ENCODE measurements at places on chromosomes 7 and 10.

GRCh38 chr7:235576-236395 lies 43.4 kb downstream of the FAM20C start:
- DNase-seq = no peak

- no peak for DNase-seq
Measured at GRCh38 chr7:104469166-104469820, 140.9 kb downstream of the LHFPL3 start.

GRCh38 chr10:119538632-119539358 lies 3.7 kb downstream of the RGS10 start:
- peak; percentile 35 for DNase-seq

GRCh38 chr10:125340903-125341302 lies 180.5 kb upstream of the CTBP2 start:
- peak; percentile 41 for DNase-seq

GRCh38 chr7:119931230-119931824 lies 341.6 kb upstream of the KCND2 start:
- DNase-seq = no peak

GRCh38 chr7:13988731-13989125 lies 738 bp downstream of the ETV1 start:
- no peak for DNase-seq

GRCh38 chr10:124648131-124648475 lies 96.1 kb downstream of the FAM53B start:
- DNase-seq = no peak

DNA sequence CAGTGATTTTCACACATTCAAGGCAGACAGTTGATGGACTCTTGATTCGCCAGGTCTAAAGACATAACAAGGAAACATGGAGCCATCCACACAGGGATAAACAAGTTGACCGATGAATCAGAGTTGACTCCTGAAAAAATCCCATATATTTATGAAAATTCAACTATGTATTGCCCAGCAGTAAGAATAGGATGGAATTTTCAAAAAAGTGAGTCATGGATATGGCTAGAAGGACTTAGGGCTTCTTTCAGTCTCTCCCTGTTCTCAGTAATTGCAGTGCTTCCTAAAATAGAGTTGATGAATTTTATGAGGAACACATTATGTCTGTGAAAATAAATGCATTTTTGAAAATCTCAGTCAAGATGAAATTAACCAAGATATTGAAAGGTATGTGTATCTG lies 301.2 kb downstream of the PLXDC2 start:
- no peak for DNase-seq

GRCh38 chr10:6128591-6129251 lies 39.9 kb downstream of the RBM17 start:
- peak; percentile 91 for DNase-seq

- DNase-seq = no peak
Measured at GRCh38 chr10:77001206-77001605, 636.4 kb downstream of the KCNMA1 start.

GRCh38 chr7:106756884-106757283 lies 95.9 kb upstream of the CCDC71L start:
- DNase-seq = no peak

GRCh38 chr10:46223064-46223480 lies 63.7 kb upstream of the ANTXRL start:
- no peak for DNase-seq

DNA sequence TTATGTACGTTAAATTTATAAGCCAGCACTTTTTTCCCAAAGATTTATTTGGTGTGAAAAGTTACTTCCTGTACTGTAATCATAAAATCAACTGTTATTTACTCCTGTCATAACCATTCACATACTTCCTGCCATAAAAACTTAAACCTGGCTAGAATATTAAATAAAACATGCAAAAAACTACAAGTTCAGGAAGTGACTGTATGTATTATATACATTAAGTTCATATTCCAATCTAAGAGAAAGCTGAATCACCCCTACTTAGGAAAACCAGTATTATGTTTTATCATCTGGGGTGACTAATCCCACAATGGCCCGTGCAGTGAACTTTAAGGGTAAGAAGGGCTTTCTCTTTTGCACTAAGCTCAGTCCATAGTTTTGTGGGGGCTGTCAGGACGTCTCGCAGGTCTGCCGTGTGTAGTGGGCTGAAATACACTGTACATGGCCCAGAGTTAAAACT lies 183.7 kb upstream of the KLF14 start:
- DNase-seq = peak; percentile 84

GRCh38 chr7:25105911-25106310 lies 19.1 kb downstream of the CYCS start:
- no peak for DNase-seq

DNA sequence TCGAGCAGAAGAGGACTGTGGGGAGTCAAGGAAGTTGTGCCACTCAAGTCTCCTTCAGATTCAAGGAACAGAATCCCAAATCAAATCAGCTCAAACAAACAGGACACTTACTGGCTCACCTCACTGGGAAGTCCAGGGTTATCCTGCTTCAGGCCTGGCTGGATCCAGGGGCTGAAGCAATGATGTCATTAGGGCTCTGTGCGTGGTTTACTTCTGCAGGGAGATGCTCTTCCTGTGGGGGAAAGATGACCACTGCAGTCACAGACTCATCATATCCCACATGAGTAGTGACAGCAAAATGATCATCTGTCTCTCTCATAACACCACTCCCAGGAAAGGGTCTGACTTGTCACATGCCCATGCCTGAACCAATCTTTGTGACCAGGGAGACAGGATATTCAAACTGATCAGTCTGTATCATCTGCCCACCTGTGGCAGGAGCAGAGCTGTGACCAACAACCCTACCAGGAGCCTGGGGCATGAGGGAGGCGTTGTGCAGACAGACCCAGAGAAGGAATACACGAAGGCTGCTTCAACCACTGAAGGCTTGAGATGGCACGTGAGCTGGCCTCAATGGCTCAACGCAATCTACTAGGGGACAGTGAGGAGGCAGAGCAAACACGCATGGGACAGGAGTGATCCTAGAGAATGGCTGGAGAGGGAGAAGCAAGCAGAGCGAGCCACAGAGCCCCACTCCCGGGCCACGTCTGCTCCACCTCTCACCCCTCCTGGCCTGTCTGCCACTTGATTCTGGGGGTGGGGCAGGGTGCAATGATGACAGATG lies 27.6 kb upstream of the NANOS1 start:
- DNase-seq = no peak

DNA sequence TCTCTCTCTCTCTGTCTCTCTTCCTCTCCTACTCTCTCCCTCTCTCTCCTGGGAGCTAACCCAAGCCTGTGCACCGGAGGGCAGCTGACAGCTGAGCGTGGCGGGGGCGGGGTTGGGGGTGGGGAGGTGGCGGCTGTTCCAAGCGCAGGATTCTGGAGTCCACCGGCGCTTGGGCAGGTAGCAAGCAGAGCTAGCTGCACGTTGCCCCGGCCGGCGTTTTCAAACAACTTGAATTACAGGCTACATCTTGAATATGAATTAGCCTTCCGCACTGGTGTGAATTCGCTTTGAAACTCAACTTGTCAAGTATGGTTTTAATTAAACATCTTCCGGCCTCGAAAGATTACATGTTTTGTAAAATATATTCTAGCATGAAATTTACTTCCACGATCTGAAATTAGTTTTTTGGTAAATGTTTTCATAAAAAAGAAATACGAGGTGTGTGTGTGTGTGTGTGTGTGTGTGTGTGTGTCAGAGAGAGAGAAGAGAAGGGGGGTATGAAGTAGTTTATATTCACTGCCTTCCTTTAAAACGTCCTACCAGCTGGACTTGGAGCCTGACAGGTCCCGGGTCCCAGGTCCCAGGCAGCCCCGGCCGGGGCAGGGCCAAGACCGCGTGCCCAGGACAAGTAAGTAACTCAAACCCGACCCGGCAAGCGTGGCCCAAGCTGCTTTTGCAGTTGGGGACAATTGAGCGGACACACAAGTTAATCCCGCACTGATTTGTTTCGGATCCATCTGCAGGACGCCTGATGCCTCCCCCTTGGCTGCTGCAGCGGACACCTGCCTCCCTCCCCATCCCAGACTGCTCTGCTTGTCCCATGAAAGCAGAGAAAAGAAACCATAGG lies 9.0 kb upstream of the DLX6 start:
- no peak for DNase-seq

GRCh38 chr10:106442223-106442622 lies 722.3 kb downstream of the SORCS1 start:
- DNase-seq = no peak

DNA sequence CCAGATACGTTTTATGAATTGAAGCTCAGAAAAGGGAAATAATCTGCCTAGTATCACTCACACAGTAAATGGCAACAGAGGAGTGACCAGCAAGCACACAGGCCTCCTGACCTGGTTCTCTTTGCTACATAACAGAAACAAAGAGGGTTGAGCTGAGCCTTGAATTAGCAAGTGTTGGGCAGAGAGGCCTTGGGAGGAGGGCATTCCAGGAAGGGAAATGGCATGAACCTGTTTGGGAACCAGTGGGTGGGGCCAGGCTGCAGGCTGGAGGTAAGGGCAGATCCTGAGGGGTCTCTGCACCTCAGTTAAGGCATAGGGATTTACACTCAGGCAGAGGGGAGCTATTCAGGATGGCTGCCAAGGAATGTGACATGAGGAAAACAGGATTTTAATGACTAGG lies 24.8 kb upstream of the CYCS start:
- DNase-seq = no peak

DNA sequence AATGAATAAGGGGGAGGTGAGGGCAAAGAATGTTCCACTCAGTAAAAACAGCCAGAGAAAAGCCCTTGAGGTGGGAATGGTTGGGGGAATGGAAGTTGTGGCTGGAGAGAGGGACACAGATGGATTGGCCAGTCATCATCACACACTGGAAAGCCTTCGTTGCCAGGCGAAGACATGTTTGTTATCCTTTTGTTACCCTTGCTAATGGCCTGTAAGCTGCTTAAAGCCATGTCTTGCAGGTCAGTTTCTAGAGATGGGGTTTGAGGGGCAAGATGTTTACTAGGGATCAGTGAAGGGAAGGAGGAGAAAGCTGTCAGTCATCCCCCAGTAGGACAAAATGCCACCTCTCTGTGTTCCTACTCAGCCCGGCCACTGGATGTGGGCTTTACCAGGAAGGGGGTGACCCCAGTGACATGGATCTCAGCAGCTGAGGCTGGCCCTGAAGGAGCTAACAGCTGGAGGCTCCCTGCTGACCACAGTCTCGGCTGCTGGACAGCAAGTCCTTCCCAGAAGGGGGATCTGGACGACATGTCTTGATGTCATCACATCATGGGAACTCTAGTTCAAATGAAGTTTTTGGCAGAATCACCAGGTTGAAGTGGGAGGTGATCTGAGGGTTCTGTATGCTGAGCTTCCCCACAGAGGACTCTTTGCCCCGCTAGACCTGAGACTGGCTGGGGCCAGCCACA lies 66.2 kb downstream of the TBXAS1 start:
- no peak for DNase-seq

DNA sequence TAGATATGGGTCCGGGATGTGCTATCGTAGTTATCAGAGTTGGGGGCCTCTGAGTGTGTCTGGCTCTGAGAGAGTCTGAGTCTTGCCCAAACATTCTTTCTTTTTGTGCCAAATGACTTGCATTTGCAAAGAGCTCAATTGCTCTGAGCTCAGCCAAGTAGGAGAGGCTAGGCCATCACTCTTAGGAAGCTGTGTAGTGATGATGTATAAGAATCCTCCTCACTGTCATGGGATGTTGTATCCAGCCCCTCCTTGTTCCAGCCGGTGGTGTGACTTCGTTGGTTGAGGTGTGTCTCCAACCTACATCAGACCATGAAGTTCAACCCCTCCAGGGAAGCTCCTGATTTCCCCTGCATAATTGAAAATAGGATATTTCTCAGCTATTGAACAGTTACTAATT lies 97.5 kb upstream of the NPS start:
- DNase-seq = no peak

GRCh38 chr10:72424561-72424960 lies 69.8 kb upstream of the DNAJB12 start:
- DNase-seq = no peak

GRCh38 chr10:79248341-79249185 lies 98.7 kb upstream of the PPIF start:
- DNase-seq = no peak

GRCh38 chr10:59373071-59373470 lies 10.7 kb upstream of the FAM13C start:
- no peak for DNase-seq

- peak; percentile 16 for DNase-seq
Measured at GRCh38 chr7:137074391-137075030, 206.1 kb downstream of the CHRM2 start.

DNA sequence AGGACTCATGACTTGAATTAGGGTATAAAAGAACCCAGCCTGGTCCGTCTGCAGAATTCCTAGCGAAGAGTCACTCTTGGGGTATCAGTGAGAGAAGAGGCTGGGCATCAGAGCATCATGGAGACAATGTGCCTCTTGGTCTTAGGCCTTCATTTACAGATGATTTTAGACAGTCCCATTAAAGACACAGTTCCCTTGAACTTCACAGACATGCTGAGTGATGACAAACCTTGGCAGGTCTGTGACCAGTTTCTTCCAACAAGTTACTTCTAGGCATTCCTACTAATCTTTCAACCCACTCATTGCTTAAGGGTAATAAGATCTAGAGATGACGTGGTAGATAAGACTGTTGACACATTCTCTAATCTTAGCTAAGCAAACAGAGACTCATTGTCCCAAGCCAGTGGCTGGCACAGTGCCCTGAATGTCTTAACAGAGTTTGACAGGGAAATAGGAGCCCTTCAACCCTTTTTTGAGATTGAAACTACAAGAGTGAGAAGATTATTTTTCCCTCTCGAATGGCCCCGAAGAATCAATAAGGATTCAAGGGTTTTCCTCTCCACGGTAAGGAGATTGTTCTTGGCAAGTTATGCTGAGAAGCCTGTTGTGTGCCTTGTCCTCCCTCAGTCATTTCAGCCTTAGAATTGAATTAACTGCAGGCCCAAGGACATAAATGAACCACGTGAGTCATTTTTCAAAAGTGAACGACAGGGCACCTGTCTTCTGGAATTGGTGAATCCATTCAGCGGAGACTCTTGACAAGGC lies 281.1 kb downstream of the CCDC3 start:
- DNase-seq = peak; percentile 98

DNA sequence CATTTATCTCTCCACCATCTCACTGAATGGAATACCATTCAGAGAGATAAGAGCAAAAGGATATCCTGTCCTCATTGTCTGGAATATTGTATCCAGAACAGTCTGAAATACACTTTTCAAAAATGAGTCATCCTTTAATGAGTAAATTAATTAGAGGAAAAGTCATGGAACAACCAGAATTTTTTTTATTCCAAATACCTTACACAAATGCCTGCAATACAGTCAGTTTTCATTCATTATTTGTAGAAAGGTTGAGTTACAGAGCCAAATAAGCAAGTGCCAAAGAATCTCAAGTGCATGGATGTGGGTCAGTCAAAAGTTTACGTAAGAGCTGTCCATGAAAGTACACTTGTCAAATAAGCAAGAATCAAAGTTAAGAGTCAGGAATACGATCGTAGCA lies 482.6 kb downstream of the IPMK start:
- peak; percentile 23 for DNase-seq

- DNase-seq = peak; percentile 94
Measured at GRCh38 chr7:13981070-13981469, 8.4 kb downstream of the ETV1 start.

GRCh38 chr10:75050149-75050919 lies 61.1 kb upstream of the SAMD8 start:
- DNase-seq = no peak
